ENCODE measurements at places on chromosomes 1 and 21.

- no peak for DNase-seq
Observed at GRCh38 chr1:48831120-48831978, 54.7 kb upstream of the BEND5 start.

GRCh38 chr1:241532162-241532531, at the start of gene KMO:
TSS of gene KMO (plus strand) at chr1:241532378. CDS start at chr1:241532445, 67 bp downstream.
- no peak for DNase-seq

- no peak for DNase-seq
Observed at GRCh38 chr21:39434950-39435349, 10.6 kb downstream of the LCA5L start.

- DNase-seq = no peak
Observed at GRCh38 chr1:28921286-28921869, 7.0 kb downstream of the EPB41 start.

- DNase-seq = no peak
Observed at GRCh38 chr1:192378276-192378675, 61.5 kb downstream of the RGS21 start.

- DNase-seq = no peak
Observed at GRCh38 chr1:192516776-192517297, 58.7 kb upstream of the RGS1 start.

- no peak for DNase-seq
Observed at GRCh38 chr1:231757101-231757404, 130.5 kb downstream of the DISC1 start.

- DNase-seq = no peak
Observed at GRCh38 chr1:115476616-115477015, 138.6 kb upstream of the NGF start.

DNA sequence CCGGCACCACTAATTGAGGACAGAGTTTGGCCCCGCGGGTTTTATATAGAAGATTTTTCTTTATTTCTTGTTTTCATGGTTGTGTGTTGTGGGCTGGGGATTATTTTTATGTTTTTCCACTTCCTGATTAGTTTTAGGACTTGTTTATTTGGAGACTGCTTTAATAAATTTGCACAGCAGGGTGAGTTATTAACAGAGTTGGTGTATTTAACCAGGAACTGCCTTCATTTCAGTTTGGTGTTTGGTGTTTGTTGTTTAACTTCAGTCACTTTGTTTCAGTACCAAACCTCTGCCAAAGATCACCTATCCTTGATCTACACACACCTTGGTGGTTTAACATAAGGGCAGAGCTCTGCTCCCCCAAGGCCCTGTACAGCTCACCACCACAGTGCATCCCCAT, 103.5 kb upstream of the LMO4 start:
- no peak for DNase-seq

GRCh38 chr1:177340601-177341067, 169.9 kb downstream of the BRINP2 start:
- DNase-seq = no peak

- DNase-seq = no peak
Observed at GRCh38 chr1:9166289-9167235, 37.7 kb upstream of the GPR157 start.

DNA sequence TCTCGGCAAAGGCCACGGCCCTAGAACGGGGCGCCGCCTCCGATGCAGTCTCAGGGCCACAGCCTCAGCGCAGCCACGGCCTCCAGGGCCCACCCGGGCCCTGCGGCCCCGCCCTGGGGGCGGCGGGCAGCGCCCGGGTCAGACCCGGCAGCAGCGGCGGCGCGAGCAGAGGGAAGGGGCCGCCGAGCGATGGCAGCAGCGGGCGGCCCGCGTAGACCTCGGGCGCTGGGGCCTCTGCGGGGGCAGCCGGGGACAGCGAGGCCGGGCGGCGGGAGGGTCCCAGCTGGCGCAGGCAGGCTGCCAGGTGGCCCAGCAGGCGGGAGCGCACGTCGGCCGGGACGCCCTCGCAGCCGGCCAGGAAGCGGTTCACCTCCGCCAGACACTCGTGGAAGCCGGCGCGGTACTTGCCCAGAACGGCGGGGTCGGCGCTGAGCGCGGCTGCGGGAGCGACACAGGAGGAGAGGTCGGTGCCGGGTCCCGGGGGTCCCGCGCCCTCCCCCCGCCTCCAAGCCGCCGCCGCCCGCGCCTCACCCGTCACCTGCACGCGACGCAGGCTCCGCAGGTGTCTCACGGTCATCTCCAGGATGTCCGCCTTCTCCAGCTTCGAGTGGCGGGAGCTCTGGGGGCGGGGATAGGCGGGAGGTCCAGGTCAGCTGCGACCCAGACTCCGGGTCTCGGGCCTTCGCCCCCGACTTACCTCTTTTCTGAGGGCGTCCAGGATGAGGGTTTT, 737 bp downstream of the HES4 start:
- peak; percentile 59 for DNase-seq

GRCh38 chr1:157878059-157878458, 36.5 kb upstream of the CD5L start:
- DNase-seq = peak; percentile 42

Measured in iPS-NIHi11 (cell line).